ENCODE measurements at places on chromosomes 5 and 9.
A peak's percentile ranks its signal among the peaks of the same experiment; 100 is the strongest.

GRCh38 chr5:74072646-74073045 is 446.6 kb downstream of the ARHGEF28 start:
- DNase-seq = no peak

- DNase-seq = no peak
These were observed 128.2 kb upstream of the SLC44A1 start for GRCh38 chr9:105116052-105116868.

DNA sequence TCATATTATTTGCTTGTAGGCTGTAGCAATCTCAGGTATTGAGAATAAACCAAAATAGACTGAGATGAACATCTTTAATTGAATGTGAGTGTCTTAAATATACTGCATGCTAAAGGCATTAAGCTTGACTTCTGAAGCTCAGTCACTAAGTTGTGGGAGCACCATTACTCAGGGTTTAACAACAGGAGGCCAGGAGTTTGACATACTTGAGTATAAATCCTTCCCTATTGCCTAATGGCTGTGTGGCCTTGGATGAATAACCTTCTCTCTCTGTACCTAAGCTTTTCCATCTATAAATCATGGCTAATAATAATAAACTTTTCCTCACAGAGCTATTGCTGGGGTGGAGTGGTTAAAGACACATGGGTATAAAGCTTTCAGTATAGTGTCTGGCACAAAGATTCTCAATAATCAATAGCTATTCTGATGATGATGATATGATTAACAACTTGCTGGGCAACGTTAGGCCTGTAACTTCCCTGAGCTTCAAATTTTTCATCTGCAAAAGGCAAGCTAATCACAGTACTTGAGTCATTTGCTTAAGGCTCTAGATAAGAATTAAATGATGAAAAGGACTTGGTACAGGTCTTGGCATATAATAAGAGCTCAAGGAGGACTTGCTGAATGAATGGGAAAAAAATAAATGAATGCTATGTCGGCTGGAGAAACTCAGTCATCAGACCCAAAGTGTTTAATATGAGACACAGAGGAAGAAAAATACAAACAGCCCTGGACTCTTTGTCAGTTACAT is 174.0 kb upstream of the IL12B start:
- DNase-seq = no peak

DNA sequence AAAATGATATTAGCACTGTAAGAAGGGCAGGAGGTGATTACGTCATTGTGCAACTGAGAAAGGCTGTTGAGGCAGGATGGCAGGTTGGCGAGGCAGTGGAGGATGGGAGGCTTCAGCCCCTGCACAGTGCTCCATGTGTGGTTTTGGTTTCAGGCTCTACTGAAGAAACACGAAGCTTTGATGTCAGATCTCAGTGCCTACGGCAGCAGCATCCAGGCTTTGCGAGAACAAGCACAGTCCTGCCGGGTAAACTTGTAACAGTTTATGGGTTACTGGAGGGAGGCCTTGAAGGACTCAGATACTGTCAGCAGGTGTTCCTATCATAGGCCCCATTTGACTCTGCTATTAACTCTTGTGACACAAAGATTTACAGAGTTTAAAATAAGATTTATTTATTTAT is 35.1 kb downstream of the SPTAN1 start:
- DNase-seq = no peak

DNA sequence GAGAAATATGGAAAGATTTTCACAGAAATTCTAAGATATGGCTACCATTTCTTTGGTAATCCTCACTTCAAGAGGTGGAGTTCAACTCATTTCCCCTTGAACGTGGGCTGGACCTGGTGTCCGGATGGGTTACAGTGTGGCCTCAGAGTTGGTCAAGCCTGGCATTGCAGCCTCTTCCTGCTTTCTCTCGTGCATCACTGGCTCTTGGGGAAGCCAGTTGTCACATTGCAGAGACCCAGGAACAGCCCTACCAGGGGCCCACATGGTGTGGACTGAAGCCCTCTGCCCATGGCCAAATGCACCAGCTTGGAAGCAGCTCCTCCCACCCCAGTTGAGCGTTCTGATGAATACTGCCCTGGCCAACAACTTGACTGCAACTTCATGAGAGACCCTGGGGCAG is 47.7 kb upstream of the FCN1 start:
- DNase-seq = no peak

GRCh38 chr5:72222521-72222920 is 97.5 kb downstream of the MRPS27 start:
- DNase-seq = no peak

GRCh38 chr5:3375586-3376311 is 219.9 kb upstream of the IRX1 start:
- no peak for DNase-seq

GRCh38 chr5:109759306-109759705 is 69.6 kb downstream of the MAN2A1 start:
- no peak for DNase-seq

DNA sequence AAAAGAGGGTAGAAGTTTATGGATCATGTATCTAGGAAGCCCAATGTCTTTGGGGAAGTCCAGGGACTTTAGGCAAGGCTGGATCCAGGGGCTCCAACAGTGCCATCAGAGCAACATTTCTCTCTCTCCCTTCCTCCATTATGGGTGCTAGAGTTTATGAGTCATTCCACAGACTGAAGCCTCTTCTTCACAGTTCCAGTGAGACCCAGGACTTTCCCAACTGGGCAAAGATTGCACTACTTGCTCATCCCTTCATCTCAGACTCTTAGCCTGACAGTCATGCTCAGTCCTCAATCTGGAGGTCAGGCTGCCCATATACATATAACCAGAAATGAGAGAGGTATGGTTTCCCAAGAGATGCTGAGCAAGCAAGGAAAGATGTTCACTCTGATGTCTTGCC is 110.7 kb downstream of the FEM1C start:
- no peak for DNase-seq

GRCh38 chr9:88753691-88754367 is 218.9 kb downstream of the NXNL2 start:
- no peak for DNase-seq

- DNase-seq = no peak
These were observed 193.2 kb downstream of the MAPKAP1 start for GRCh38 chr9:125513668-125514413.

DNA sequence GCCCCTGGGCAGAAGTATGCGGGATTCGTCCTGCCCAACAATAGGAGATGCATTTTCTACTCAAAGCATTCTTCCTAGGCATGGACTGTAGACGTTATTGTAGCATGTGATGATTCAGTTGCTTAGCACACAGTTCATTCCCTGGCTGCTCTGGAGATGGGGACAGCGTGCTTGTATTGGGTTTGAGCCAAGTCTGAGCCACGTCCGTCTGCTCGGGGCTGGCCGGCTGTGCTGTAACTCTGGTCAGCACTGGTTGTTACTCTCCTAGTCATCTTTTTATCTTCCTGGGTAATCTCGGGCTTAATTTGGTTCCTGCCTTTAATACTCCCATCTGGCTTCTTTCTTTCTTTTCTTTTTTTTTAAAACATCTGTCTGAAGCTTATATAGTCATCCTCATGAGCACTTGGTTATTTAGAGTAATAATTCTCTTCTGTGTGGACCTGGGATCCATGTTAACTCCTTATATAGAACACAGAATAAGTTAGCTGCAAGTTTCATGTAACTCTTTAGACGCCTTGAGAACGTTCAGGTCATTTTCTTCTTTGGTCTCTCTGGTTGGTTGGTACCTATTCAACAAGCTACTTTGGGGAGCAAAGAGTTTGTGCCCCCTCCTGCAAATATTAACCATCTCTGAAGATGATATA is 118.8 kb upstream of the RPS23 start:
- DNase-seq = peak; percentile 51

GRCh38 chr5:41748631-41749030 is 121.6 kb downstream of the OXCT1 start:
- DNase-seq = no peak

DNA sequence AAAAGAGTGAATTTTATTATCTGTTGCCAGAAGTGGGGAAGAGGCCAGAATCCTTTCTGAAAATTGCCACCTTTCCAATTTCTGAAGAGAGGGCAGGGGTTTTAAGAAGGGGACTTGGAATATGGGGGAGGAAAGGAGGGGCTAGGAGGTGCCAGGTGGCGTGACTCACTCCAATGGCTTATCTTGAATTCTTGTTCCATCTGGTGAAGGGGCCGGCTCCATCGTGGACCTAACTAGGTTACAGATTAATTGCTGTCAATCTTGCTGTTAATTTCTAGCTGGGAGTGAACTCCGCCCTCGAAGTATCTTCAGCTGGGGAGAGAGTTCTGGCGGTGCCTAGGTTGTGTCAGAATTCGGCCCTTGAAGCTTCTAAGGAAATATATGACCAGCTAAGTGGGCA is 138.7 kb downstream of the YTHDC2 start:
- peak; percentile 72 for DNase-seq

- no peak for DNase-seq
These were observed 151.3 kb downstream of the GAS1 start for GRCh38 chr9:86795823-86796553.

DNA sequence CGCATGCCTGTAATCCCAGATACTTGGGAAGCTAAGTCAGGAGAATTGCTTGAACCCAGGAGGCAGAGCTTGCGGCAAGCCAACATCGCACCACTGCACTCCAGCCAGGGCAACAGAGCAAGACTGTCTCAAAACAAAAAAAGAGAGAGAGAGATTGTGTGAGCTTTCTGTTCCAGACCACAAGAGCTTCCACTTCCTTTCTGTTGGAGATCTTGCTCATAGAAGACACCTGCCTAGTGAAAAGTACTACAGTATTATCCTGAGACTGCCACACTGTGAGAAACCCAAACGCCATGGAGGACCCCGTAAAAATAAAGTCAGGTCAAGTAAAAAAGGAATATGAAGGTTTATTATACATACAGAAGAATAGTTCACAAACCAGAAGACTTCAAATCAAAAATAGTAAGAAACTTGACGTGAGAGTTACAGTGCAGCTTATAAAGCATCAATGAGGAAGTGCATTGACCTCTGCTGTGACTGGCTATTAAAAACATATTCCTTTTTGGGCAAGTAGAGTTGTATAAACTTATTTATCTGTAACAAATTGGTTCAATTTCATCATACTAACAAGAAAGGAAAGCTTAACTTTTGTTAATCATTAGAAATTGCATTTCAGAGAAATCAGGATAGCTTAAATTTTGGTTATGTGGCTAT is 4.3 kb upstream of the EMB start:
- no peak for DNase-seq

DNA sequence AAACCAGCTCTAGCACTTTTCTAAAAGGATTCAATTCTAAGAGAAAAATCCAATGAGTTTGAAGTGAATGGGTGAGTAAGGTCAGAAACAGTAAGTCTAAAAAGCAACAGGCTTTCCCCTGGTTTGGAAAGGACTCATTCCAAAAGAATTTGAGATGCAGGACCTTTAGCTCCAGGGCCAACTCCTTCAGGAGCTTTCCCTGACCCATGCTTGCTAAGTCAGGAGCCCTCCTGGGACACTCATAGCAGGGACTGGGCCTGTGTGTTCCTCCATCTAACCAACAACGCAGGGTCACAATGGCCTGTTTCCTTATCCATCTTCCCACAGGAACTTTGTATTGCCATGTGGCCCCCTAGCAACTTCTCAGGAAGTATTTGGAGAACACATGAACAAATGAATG is 198.8 kb downstream of the FRMD3 start:
- no peak for DNase-seq

- no peak for DNase-seq
These were observed 5.0 kb downstream of the ENTPD8 start for GRCh38 chr9:137435980-137436760.

GRCh38 chr5:130385656-130386055 is 481.4 kb downstream of the CHSY3 start:
- no peak for DNase-seq

DNA sequence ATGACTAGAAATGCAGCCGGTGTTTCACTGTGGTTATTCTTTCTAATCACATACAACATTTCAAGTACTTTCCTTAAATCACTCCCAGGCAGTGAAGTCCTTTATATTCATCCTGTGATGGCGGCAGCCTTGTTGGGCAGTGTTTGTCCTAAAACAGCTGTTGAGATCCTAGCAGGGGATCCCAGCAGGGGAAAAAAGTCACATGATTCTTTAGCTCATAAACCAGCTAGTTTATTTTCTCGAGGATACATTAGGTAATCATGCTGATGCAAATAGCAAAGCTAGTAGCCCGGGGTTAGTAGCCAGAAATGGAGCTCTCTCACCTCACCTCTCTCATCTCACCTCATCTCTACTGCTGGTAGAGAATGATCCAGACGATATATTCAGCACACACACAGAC is 70.5 kb downstream of the FOXD1 start:
- no peak for DNase-seq

- DNase-seq = no peak
These were observed 8.4 kb downstream of the RALGDS start for GRCh38 chr9:133112663-133113026.

- no peak for DNase-seq
These were observed 136.3 kb downstream of the TTLL11 start for GRCh38 chr9:121956808-121957207.

DNA sequence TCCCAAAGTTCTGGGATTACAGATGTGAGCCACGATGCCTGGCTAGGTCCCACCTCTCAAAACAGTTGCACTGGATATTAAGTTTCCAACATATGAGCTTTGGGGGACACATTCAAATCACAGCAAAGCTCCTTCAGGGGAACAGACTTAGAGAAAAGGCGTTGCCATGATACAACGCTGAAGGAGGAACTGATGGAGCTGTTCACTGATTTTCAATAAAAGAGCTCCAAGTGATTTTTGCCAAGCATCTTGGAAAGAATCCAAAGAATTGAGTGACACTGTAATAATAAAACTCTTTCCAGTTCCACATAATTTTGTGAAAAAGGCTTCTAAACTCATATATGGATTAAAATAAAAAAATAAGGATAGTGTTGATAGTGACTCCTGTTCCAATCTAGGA is 72.5 kb downstream of the CSNK1A1 start:
- no peak for DNase-seq

DNA sequence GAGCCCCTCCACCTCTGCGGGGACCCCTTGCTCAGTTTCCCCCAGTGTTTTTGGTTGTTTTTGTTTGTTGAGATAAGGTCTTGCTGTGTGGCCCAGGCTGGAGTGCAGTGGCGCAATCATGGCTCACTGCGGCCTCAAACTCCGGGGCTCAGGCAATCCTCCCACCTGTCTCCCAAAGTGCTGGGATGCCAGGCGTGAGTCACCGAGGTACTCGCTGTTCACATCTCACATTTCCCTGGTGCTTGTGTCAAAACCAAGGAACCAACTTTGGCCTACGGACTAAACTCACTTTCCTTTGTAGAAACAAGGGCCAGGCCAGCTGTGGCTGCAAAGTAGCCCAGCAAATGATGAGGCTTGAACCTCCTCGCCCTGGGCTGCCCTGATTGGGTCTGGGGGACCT is 9.7 kb upstream of the AJM1 start:
- no peak for DNase-seq

DNA sequence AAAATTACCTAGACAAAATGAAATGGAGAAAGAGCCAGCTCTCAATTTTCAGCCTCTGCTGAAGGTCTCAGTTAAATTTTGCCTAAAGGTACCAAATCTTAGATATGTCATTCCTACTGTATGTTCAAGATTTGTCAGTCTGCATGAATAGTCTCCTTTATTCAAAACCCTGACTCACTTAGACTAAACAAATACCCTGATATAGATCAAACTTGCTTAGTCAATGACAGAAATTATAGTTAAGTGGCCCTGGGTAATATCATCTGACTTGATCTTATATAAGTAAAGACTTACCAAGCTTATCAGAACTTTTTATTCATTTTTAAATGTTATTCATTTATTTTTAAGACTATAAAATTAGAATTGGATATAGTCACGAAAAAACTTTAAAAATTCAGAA is 12.2 kb downstream of the MEGF9 start:
- DNase-seq = no peak
